Right lobe of liver (tissue), 6 donors: ENCODE measurements at places on chromosomes 16 and 17.

GRCh38 chr16:8552487-8553221 is 37.7 kb downstream of the TMEM114 start:
- DNase-seq: no peak

DNA sequence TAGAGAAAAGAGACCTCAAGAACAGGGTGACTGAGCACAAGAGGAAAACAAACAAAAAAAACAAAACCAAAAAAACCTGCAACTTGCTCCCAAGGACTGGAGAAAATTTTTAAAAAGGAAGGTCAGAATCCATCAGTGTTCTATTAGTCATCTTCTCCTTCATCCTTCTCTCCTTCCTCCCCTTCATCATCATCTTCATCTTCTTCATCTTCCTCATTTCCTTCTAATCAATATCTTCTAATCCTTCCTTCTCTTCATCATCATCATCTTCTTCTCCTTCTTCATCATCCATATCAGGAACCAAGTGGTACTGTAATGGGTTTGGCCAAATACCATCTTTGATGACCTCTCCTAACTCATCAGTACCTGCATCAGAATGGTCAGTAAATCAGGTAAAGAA is 12.2 kb downstream of the HSF5 start:
- DNase-seq: no peak

DNA sequence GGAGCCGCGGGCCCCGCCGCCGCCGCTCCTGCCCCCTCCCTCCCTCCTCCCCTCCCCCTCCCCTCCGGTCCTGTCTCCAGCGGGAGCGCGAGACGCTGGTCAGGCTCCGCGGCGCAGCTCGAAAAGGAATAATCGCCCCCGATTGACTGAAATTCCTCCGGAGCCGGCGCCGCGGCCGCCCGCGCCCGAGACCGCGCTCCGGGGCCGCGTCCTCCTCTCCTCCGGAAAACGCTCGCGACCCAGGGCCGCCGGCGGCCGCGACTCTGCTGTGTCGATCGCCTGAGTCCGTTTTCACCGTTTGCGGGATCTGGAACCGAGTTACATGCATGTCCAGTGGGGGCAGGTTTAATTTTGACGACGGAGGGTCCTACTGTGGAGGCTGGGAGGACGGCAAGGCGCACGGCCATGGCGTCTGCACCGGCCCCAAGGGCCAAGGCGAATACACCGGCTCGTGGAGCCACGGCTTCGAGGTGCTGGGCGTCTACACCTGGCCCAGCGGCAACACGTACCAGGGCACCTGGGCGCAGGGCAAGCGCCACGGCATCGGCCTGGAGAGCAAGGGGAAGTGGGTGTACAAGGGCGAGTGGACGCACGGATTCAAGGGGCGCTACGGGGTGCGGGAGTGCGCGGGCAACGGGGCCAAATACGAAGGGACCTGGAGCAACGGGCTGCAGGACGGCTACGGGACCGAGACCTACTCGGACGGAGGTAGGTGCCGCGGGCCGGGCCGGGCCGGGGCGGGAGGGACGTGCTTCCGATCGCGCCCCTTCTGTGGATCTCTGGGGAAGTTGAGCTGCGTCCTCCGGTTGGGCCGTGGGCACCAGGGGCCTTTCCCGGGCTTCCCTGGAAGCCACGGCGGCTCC is 744 bp downstream of the JPH3 start:
- DNase-seq: no peak

- peak; percentile 64 for DNase-seq
These were observed 27.0 kb downstream of the RSL1D1 start for GRCh38 chr16:11824362-11824761.

GRCh38 chr16:57998486-57998885 is 2.0 kb downstream of the ZNF319 start:
- DNase-seq: no peak

DNA sequence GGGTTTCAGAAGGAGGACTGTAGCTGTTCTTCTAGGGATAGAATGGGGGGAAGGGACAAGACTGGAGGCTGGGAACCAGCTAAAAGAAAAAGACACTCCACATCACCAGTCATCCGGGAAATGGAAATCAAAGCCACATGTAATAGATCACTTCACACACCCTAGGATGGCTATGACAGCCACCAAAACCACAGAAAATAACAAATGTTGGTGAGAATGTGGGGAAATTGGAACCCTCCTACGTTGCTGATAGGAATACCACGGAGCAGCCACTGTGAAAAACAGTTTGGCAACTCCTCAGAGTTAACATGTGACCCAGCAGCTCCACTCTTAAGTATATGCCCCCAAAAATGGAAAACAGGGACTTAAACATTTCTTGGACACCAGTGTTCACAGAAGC is 2.3 kb downstream of the TLE7 start:
- no peak for DNase-seq

- no peak for DNase-seq
These were observed 8.8 kb upstream of the ABCA8 start for GRCh38 chr17:68963958-68964357.

DNA sequence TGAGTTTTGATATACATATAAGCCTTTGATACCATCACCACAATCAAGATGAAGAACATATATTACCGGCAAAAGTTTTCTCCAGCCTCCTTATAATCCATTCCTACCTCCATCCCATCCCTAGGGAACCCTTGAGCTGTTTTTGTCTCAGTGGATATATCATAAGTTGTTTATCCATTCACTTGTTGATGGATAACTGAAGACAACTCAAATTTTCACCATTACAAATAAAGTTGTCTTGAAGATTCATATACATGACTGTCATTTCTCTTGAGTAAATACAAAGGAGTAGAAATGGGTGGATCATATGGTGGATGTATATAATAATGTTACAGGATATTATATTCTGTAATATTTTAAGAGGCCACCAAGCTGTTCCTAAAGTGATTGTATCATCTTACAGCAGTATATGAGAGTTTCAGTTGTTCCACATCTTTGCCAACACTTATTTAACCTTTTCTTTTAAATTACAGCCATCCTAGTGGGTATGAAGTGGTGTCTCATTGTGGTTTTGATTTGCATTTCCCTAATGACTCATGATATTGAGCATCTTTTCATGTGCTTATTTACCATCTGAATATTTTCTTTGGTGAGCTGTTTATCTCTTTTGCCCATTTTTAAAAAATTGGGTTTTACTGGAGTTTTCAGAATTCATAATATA is 17.4 kb downstream of the NF1 start:
- DNase-seq: no peak

- DNase-seq: peak; percentile 96
These were observed 4.2 kb upstream of the CRK start for GRCh38 chr17:1460233-1460632.

DNA sequence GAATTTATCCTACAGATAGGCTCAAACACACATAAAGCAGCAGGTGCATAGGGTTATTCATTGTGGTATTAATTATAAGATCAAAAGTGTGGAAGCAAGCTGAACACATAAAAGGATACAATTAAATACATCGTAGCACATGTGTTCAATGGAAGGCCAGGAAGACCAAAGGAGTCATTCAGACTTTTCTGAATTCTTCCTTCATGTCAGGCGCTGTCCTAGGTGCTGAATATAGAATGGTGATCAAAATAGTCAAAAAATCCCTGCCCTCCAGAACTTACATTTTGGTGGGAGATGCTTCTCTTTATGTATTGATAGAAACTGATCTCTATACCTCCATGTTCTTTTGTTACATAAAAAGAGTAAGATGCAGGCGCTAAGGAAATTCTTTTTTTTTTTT is 439.0 kb upstream of the ASIC2 start:
- no peak for DNase-seq

DNA sequence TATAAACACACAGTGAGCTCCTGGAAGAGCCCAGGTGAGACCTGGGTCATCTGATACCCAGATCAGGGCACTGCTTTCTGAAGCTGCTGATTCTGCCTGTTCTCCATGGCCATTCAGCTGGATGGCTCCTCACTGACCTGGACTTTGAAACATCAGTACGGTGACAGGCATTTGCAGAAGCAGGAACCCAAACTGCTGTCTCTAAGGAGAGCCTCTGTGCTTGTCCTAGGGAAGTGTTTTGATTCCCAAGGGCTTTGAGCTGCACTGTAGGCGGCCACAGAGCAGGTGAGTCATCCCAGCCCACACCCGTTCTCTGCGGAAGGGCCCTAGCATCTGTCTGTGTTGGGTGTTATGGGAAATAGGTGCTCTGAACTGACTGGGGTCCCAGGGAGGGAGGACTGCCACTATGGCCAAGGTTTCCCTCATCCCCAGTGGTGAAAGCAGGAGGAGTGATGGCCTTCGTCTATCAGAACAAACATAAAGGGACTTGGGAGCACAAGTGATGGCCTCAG is 60.7 kb upstream of the ADCY9 start:
- no peak for DNase-seq

DNA sequence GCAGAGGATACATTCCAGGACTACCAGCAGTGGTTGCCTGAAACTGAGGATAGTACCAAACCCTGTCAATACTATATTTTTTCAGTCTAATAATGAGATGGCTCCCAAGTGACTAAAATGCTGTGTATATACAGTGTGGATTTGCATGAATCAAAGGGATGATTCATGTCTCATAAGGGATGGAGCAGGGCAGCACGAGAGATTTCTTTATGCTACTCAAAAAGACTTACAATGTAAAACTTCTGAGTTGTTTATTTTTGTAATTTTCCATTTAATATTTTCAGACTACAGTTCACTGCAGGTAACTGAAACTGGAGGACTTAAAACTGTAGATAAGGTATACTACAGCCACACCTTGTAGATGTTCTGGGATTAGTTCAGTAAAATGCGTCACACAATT is 674.7 kb upstream of the SALL1 start:
- no peak for DNase-seq

GRCh38 chr17:72264682-72265405 is 144.0 kb downstream of the SOX9 start:
- no peak for DNase-seq

GRCh38 chr17:41451154-41451728 is 10.5 kb upstream of the KRT38 start:
- DNase-seq: no peak

DNA sequence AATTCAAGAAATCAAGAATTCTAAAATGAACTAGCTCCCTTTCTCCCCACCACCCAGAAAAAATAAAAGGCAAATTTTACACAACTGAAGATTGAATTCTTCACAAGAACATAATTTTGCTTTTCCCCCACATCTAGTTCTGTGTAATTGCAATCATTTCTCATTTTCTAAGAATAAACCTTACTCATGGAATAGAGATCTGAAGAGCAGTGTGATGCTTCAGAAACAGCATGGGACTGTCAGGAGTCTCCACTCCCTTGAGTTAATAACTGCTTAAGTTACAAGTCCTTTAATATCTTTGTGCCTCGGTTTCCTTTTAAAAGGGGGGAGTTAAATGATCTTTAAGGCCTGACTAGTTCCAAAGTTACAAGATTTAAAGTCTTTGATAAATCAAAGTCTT is 53.7 kb downstream of the CACNG1 start:
- DNase-seq: no peak

GRCh38 chr17:1186923-1187771 is 7.4 kb upstream of the ABR start:
- DNase-seq: peak; percentile 85

DNA sequence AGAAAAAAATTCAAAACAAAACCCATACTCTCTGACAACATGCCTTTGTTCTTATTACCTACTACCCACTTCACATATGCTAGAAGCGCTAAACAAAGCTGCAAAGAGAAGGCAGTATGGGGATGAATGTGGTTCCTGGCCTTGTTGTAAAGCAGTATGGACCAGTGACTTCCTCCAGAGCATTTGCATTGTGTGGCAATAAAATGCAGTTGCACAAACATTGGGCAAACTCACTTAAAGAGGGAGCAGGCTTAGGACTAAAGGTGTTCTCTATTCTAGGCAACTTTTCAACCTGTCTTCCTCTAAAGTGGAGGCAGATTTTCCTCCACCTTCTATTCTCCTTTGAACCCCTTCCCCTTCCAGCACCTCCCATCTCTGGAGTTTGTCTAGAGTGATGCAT is 17.1 kb downstream of the TMIGD1 start:
- no peak for DNase-seq

GRCh38 chr16:89192956-89193575 is 7.3 kb downstream of the SLC22A31 start:
- DNase-seq: peak; percentile 77

GRCh38 chr16:10611825-10612342 is 31.5 kb upstream of the EMP2 start:
- DNase-seq: no peak

DNA sequence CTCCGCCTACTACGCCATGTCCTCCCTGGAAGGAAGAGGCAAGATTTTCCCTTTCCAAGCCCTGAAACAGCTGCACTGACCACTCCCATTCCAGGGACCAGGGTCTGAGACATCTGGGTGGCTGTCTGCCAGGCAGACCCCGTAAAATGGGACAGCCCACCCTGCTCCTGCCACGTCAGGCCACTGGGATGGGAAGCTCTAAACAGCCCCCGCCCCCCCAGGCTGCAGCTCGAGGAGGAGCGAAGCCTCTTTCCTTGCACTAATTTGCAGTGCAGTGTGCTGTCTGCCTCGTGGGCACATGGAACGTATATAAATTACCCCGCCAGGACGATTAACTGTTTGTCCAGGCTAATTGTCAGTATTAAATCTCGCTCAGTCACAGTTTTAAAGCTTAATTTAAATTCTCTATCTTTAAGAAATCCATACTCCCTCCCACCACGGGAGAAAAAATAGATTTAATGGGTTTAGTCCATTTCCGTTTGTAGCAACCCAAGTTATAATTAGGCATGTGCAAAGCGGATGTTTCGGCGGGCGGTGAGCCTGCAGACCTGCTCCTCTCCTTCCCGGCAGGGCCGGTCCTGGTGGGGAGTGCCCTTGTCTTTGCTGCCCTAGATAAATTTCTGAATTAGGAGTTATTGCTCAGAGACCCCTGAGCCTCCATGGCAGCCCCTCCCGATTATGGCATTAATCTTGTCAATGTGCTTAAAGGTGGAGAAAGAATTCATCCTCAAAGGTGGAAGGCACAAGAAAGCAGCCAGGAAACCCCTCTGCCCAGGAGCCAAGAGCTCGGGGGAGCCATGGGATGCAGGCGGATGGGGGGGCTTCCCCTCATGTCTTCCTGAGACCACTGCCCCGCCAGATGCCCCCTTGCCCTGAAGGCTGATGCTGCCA is 268.0 kb upstream of the TNRC6C start:
- DNase-seq: peak; percentile 36

DNA sequence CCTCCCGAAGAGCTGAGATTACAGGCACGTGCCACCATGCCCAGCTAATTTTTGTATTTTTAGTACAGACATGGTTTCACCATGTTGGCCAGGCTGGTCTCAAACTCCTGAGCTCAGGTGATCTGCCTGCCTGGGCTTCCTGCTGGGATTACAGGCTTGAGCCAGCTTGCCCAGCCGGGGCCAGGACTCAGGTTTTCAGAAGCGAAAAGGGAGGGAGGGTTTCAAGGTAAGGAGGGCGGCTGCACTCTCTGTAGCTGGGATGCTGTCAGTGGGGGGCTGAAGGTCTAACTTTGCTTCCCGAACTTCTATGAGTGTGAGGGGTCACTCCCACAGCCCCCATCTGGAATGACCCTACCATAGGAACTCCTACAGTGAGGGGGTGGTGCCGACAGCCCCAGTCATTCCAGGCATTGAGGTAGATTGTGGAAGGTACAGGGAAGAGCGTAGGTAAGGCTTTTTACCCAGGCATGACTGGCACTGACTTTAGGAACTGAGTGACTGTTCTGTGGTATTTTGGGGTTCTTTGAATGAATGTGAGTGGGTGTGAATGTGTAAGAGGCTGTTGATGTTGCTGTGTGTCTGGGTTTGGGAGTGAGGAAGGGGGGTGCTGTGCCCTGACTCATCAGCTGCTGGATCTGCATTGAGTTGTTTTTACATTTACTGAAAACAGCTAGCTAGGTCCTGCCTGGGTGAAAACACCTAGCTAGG is 3.8 kb upstream of the C1QL1 start:
- no peak for DNase-seq
